ENCODE measurements at places on chromosomes 7 and 10. TPM values are rescaled to one million over a fixed set of nuclear protein-coding genes. Genes with fewer than 3 reads are reported as not detected.

The PITX3 gene
- not detected for total RNA-seq

The CNNM1 gene
- 1.5 TPM for total RNA-seq

The HOXA1 gene
- total RNA-seq = 1.3 TPM

The SEMA3A gene
- 88.9 TPM for total RNA-seq

The OR2A5 gene
- not detected for total RNA-seq

The PCLO gene
- 0.26 TPM for total RNA-seq

The ANK3 gene
- total RNA-seq = 91.3 TPM

The PROSER2 gene
- 3.5 TPM for total RNA-seq

The PDE6C gene
- total RNA-seq = not detected

The MKX gene
- total RNA-seq = 5.7 TPM

The GPR158 gene
- total RNA-seq = not detected

The GSTO1 gene
- total RNA-seq = 81.5 TPM

The PTPRZ1 gene
- total RNA-seq = not detected

The PLAU gene
- 5.9 TPM for total RNA-seq

The PHTF2 gene
- 26.5 TPM for total RNA-seq

The PAX4 gene
- total RNA-seq = not detected

The CHAT gene
- not detected for total RNA-seq

Data from uterus (tissue), 4 donors.